ENCODE measurements at places on chromosomes 6 and 20.
A peak's percentile ranks its signal among the peaks of the same experiment; 100 is the strongest.

GRCh38 chr6:164023535-164023934 is 609.0 kb downstream of the QKI start:
- DNase-seq: no peak

- DNase-seq: peak; percentile 60
Measured at GRCh38 chr20:20003031-20003954, 13.9 kb upstream of the NAA20 start.

- DNase-seq: no peak
Measured at GRCh38 chr6:4112366-4112765, 23.0 kb downstream of the ECI2 start.

- DNase-seq: no peak
Measured at GRCh38 chr20:33883164-33883563, 72.0 kb downstream of the CHMP4B start.

DNA sequence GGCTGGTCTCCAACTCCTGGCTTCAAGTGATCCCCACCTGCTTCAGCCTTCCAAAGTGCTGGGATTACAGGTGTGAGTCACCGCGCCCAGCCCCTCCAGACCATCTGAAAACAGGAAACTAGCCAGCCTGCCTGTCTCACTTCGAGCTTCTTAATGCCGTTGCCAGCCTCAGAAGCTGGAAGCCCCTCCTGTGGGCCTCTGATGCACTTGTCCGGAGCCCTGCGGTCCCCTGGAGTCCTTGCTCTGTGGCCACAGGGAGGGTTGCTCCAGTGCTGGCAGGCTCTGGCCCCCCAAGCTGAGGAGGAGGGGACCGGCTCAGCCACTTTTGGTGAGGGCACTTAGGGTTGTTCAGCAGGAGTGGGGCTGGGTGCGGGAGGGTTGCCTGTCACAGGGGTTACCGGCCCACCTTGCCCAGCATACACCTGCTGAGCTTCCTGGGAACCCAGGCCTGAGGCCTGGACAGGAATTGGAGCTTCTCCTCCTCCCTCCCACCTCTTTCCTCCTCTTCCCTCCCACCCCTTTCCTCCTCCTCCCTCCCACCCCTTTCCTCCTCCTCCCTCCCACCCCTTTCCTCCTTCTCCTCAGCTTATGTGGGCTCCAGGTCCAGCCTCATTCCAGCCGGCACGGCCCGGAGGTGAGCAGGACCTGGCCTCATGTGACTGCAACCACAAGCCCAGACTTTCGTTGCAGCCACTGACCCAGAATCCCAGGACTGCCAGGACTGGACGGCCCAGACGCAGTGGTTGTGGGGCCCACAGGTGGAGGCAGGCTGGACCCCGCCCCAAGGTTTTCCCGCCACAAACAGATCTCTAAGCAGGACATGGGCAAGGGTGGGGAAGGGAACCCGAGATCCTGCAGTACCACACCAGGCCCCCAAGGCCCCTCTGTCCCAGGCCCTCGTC is 9.4 kb upstream of the BIRC7 start:
- no peak for DNase-seq

DNA sequence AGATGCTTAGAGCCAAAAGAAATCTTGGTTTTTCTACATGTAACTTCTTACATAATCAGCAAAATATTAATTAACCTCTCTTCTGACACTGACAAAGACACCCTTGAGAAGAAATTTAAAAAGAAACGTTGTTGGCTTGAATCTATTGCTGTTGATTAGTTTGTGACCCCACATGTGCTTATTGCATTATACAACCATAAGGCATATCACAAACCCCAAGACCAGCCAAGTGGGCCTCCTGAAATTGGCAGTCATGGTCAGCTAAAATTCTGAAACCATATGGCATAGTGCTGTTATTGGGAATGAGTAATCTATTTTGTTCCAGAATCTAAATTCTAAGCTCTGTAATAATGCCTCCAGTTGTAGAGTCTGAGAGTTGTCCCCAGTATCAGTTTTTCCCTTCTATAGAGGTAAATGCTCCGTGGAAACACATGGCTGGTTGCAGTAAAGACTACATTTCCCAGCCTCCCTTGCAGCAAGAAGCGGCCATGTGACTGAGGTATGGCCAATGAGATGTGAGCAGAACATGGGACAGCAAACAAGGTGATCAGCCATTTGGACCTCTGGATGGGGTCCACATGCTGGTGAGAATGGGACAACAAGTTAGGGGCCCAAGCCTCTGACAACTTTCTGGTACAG is 42.3 kb upstream of the PTPN1 start:
- peak; percentile 50 for DNase-seq

DNA sequence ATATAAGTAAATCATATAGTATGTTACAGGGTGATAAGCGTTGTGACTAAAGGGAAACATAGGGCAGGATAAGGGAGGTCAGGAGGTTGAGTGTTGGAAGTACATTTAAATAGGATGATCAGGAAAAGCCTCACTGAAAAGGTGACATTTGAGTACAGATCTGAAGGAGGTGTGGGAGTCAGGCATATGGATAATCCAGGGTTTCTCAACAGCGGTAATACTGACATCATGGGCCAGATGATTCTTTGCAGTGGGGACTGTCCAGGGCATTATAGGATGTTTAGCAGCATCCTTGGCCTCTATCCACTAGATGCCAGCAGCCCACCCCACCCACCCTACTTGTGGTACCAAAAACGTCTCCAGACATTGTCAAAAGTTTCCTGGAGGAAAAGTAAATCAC is 292.6 kb upstream of the PREP start:
- DNase-seq: no peak

- no peak for DNase-seq
Measured at GRCh38 chr20:35708502-35708901, 9.3 kb downstream of the ROMO1 start.

DNA sequence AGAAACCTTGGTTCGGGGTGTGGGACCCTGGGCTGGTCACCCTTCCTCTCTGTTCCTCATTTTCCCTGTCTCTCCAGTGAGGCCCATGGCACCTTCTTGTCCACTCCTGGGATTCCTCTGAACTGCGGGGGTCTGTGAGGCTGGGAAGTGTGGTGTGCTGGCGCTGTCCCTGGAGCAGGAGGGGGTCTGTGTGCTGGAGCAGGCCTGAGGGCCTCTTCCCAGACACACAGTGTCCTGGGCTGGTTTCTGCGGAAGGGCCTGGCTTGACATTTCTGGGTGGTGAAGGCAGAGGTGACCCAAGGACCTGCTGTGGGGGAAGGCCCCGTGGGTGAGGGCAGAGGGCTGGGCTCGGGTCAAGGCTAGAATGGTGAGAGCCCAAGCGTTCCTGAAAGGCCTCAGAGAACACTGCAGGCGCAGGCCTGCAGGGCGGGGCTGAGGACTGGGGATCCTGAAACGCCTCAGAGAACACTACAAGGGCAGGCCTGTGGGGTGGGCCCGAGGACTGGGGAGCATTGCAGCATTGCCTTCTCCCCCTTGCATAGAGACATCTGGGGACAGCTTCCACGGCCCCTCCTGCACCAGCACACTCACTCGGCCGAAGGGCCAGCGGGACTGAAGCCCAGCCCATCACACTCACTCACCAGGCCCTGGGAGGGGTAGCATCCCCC is 10.6 kb upstream of the BAK1 start:
- DNase-seq: no peak

DNA sequence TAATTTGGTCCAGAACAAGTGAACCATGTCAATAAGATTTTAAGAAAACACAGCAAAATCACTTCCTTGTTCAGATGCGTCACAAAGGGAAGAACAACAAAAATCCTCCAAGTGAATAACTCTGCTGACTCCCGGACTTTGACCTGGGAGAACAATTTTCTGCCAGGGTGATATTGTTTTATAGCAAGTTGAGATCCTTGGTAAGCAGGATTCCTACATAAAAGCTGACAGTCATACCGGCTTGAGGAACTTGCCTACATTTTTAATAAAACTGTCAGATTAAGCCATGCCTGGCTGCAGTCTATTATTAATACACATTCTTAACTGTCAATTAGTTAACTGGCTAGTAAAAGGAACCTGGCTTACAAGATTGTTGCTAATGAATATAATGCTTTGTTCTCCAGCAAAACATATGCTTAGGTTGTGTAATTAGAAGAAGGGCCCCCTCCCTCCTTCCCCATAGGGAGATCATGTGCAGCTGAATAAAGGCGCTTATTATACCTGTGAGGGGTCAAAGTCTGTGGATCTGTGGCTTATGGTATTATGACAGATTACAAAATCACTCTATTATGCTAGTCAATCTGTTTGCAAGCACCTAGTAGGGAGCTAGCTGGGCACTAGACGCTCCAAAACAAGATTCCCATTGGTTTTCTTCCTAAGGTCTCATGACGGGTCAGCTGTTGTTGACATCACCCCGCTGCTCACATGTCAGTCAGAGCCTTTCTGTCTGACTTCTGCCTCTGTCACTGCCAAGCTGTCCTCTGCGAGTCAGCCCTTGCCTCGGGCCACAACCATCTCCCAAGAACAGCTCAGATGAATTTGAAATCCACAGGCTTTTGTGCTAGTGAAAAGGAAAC is 44.6 kb upstream of the SEC63 start:
- no peak for DNase-seq

DNA sequence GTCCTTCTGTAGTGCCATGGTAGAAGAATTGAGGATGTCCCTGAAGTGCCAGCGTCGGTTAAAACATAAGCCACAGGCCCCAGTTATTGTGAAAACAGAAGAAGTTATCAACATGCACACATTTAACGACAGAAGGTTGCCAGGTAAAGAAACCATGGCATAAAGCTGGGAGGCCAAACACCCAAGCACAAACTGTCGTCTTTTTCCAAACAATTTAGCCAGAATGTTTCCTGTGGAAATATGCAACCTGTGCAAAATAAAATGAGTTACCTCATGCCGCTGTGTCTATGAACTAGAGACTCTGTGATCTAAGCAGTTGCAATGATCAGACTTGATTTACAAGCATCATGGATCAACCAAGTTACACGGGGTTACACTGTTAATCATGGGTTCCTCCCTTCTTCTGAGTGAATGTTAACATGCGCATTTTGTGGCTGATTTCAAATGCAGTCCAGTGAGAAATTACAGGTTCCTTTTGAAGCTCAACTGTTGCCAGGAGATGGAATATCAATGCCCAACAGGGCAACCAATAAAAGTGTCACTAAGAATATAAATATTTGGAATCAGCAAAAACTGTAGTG is 674.9 kb downstream of the GRIK2 start:
- no peak for DNase-seq

DNA sequence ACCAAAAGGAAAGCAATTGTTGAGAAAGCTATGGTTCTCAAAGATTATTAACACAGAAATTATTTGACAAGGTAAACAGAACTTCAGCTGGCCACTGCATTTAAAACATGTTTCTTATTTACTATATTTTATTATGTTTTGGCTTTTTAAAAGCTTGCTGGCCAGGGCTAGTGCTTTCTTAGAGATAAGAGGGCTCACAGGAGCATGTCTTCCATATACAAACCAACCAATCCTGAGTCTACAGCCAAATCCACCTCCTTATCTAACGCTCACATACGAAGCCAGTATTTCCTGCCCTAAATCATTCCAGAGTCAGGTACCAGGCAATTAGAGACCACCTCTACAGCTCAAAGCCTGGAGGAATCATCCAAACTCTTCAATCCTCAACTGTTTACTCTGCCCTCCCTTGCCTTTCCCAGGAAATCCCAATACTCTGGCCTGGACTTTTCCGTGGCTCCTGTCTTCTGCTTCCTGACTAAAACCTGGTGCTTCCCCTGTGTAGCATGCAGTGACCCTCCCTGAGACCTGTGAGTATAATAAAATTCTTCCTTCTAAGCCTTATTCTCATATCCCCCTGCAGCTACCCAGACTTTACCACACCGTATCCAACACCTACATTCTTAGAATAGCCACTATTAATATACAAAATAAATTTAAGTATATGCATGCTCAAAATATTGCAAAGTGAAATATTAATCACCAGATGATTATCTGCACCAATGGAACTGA is 33.2 kb downstream of the RANBP9 start:
- DNase-seq: no peak

DNA sequence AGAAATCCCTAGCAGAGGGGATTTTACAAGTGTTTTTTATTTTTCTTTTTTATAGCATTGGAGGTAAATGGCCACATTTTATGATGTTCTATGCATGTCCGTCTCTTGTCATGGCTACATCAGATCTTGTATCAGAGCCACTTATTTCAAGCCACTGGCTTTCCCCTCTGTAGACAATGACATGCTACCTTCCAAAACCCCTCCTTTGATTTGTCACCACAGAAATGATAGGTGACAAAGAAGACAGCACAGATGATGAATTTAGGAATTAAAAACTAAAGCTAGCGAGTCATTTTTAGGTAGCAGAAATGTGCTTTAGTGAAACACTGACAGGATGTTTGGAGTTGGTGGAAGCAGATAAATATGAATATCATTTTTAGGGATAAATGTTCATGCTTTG is 20.8 kb downstream of the PLCB1 start:
- no peak for DNase-seq

- no peak for DNase-seq
Measured at GRCh38 chr6:37920667-37921066, 101.1 kb downstream of the ZFAND3 start.

DNA sequence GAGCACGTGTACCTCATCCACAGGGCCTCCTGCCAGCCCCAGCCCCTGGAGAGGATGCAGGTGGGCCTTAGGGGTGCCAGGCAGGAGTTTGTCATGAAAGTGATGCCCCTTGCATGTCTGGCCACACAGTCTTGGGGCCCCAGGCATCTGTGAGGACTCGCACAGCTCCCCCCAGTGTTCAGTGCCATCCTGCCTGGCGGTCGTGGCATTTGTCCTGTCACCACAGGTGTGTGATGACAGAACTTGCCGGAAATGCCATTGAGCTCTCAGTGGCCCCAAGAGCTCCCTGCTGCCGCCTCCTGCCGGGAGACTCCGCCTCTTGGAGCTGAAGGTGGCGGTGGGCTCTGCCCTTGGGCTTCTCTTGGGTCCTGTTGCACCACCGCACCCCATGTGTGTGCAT is 30.6 kb upstream of the ADRM1 start:
- DNase-seq: no peak

GRCh38 chr6:14921170-14921569 is 324.7 kb upstream of the JARID2 start:
- no peak for DNase-seq

GRCh38 chr20:24663496-24663895 is 194.1 kb downstream of the SYNDIG1 start:
- no peak for DNase-seq

- DNase-seq: no peak
Measured at GRCh38 chr20:19049514-19049913, 162.9 kb upstream of the SLC24A3 start.

- no peak for DNase-seq
Measured at GRCh38 chr6:42212442-42212841, 5.2 kb downstream of the MRPS10 start.

All from activated CD4-positive, alpha-beta memory T cell treated with anti-CD3 and anti-CD28 coated beads for 36 hours (primary cell).